ENCODE measurements at places on chromosomes 5 and 9.

GRCh38 chr5:138954257-138955012, 79.3 kb upstream of the LRRTM2 start:
- DNase-seq: peak; percentile 100

GRCh38 chr9:72577212-72577753, 55.9 kb downstream of the TMC1 start:
- no peak for DNase-seq

- DNase-seq: no peak
Observed at GRCh38 chr5:169641253-169641652, 4.2 kb downstream of the DOCK2 start.

GRCh38 chr9:93118863-93119702, 15.0 kb downstream of the NINJ1 start:
- DNase-seq: no peak

DNA sequence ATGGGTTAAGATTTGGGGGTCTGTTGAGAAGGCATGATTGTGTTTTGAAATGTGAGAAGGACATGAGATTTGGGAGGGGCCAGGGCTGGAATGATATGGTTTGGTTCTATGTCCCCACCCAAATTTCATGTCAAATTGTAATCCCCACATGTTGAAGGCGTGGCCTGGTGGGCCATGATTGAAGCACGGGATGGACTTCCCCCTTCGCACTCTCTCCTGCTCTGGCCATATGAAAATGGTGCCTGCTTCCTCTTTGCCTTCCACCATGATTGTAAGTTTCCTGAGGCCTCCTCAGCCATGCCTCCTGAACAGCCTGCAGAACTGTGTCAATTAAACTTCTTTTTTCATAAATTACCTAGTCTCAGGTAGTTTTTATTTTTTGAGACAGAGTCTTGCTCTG, 14.7 kb upstream of the NOTCH1 start:
- no peak for DNase-seq

GRCh38 chr9:138060365-138060764, 182.8 kb downstream of the CACNA1B start:
- DNase-seq: no peak

DNA sequence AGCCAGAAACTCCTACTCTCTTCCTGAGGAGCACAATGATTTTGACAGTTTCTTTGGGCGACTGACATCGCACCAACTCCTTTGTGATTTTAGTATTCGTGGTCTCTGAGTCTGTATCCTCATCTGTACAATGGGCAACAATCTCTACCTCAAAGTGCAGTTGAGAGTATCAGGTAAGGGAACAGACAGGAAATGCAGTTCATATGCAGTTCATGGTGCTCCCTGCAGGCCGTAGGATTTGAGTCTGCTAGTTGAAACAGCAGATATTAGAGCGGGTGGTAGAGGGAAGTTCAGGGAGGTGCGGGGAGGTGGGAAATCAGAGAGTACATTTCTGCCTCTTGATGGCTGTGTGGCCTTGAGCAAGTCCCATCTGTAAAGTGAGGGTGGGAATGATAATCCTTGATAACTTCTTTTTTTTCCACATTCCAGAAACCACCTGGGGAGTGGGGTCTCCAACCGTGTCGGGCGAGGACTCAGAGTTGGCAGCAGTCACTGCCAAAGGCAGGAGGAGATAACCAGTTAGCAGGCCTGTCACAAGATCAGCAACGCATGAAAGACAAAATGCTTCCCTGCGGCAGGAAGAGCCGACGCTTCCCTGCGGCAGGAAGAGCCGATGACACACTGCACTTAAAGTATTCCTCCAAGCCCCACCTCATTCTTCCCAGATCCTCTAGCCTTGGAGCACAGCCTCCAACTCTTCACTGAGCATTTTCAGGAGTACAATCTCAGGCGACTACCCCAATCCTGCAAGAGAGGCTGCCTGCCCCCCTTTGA, 6.0 kb upstream of the NEK6 start:
- peak; percentile 46 for DNase-seq

DNA sequence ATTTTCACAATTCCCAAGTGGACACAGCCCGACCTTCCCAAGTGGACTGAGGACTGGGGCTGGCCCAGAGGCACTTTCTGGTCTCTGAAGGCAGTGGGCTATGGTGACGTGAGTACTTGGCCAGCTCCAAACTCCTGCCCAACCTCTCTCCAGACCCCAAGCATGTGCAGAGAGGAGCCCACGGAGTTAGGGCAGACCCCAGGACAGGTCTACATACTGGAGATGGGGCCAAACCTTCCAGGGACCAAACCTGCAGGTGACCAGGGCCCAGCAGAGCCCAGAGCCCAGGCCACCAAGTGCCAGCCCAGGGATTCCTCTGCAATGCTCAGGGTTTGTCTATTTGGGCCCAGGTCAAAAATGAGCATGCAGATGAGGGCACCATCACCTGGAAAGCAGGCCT, 15.3 kb downstream of the BRD3 start:
- no peak for DNase-seq

DNA sequence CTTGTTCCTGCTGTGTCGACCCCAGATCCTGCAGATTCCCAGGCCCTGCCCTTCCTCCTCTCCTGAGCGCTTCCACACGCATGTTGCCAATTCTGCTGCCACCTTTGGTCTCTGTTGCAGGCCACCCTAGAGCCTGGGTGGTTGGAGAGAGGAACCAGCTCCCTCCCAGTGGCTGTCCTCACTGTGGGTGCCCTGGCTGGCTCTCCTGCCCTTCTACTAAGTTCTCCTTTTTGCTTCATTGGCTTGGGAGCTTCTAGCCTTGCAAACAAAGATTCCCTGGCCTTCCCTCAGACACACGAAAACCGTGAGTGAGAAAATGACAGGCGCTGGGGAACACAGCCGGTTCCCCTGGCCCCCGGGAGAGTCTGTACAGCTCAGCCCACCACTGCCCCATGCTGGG, 14.2 kb upstream of the NCS1 start:
- DNase-seq: no peak

DNA sequence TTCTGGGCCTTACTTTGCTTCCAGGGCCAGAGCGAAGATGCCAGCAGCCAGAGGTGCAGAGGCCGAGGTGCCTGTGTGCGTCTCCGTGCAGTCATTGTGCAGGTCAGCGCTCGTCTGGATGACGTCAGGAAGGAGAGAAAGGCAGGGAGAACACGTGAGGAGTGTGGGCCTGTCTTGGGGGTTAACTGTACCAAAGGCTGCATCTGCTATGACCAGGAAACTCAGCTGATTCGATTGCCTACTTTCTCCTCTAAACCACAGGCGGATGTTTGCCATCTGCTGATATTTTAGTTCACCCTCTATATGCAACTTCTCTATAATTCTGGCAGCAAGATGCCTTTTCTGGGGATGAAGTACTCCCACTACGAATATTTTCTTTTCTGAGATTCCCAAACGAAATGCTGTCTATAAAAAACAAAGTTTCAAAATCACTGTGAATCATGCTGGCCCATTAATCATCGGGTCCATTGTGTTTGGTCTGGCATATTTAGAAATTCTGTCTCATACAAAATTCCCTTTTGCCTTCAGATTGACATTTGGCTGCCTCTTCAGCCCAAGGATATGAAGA, 24.8 kb downstream of the PCSK1 start:
- no peak for DNase-seq
